ENCODE measurements at places on chromosomes 5 and 9. TPM values are rescaled to one million over a fixed set of nuclear protein-coding genes. Genes with fewer than 3 reads are reported as not detected.

C7 gene
- 0.96 TPM for total RNA-seq

CDKN2A gene
- total RNA-seq, result 8.6 TPM

PKD2L2 gene
- 0.38 TPM for total RNA-seq

PCDH12 gene
- 0.56 TPM for total RNA-seq

ARHGEF37 gene
- 8.2 TPM for total RNA-seq

CCDC192 gene
- not detected for total RNA-seq

PCDHGB6 gene
- total RNA-seq, result 2.5 TPM

RMRP gene
- total RNA-seq, result 3,474 TPM

C5 gene
- total RNA-seq, result 3.7 TPM
